ENCODE measurements at places on chromosomes 2 and 18. TPM values are rescaled to one million over a fixed set of nuclear protein-coding genes. Genes with fewer than 3 reads are reported as not detected.

Gene SERPINB3
- total RNA-seq = not detected

Gene DCDC2C
- total RNA-seq = not detected

Gene RUFY4
- not detected for total RNA-seq

Gene ARHGEF33
- total RNA-seq = 0.25 TPM

Gene GRP
- not detected for total RNA-seq

Gene ARL4C
- total RNA-seq = 45.7 TPM

Gene KCNJ3
- total RNA-seq = not detected

Gene TRPM8
- not detected for total RNA-seq

Gene DGUOK
- total RNA-seq = 90.9 TPM

Gene RNF152
- total RNA-seq = 0.21 TPM

DNA sequence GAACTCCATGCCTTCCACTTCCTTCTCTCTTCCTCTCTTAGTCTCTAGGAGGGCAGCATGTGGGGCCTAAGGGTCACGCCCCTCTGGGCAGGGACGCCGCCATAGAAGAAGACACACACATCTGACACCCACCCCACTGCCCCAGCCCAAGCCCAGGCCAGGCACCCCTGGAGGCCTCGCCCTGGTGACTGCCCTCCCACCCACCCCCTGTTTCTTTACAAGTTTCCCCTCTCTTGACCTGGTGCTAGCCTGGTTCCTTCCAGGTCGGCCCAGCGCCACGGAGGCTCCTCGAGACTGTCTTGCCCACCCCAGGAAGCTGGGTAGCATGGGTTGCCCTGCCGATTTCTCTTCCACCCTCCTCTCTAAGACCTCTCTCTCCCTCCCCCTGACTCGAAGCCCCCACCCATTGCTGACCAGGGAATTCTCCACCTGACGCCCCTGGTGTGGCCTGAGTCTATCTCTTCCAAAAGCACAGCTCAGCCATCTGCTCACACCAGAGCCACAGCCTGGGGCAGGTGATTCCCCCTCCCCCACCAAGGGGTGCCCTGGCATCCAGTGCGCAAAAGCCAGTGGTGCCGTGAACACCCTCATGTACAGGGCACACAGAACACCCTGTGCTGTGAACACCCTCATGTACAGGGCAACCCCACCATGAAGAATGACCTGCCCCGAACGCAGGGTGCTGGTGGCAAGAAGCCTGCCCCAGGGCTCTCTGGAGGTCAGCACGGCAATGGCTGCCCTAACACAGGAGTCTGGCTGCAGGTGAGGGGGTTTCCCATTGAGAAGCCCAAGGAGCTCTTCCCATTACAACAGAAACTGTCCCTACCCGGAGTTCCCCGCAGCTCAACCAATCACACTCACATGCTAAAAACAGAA is 13.5 kb upstream of the SALL3 start:
- no peak overlapping the region for H3K27ac ChIP-seq
- H3K36me3 ChIP-seq = no peaks in the 10 kb centered on the region
- no peak for DNase-seq
- H3K4me1 ChIP-seq = no peaks in the 10 kb centered on the region
- no peaks in the 10 kb centered on the region for H3K27me3 ChIP-seq

- no peaks in the 10 kb centered on the region for H3K27me3 ChIP-seq
- H3K4me3 ChIP-seq = no peak overlapping the region
- H3K4me1 ChIP-seq = no peaks in the 10 kb centered on the region
Observed at GRCh38 chr2:163849756-163850435, 114.1 kb upstream of the FIGN start.

DNA sequence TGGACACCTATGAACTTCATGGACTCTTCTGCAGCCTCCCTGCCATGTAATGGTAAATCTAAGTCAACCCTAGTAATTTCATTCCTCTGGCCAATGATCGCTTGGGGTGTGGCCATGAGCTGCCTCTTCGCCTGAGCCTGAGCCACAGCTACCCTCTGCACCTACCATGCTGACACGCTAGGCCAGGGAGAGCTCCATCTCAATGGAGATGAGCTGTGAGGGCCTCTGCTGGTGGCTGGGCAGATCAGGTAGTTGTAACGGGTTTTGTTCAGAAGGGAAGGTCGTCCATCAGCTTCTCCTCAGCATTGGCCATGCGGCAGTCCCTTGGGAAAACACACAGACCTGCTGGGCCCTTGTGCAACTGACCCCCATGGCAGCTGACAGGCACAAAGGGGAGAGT is 24.4 kb downstream of the MPHOSPH10 start:
- H3K27me3 ChIP-seq = peaks cover 2% of the 10 kb centered on the region
- H3K4me3 ChIP-seq = no peak overlapping the region
- peaks cover 11% of the 10 kb centered on the region for H3K36me3 ChIP-seq
- H3K27ac ChIP-seq = no peak overlapping the region
- DNase-seq = no peak

- no peaks in the 10 kb centered on the region for H3K27me3 ChIP-seq
- no peak overlapping the region for H3K4me3 ChIP-seq
- no peaks in the 10 kb centered on the region for H3K36me3 ChIP-seq
- H3K4me1 ChIP-seq = no peaks in the 10 kb centered on the region
- DNase-seq = no peak
- no peak overlapping the region for H3K27ac ChIP-seq
Observed at GRCh38 chr18:64201781-64202180, 52.9 kb upstream of the LINC00305 start.

DNA sequence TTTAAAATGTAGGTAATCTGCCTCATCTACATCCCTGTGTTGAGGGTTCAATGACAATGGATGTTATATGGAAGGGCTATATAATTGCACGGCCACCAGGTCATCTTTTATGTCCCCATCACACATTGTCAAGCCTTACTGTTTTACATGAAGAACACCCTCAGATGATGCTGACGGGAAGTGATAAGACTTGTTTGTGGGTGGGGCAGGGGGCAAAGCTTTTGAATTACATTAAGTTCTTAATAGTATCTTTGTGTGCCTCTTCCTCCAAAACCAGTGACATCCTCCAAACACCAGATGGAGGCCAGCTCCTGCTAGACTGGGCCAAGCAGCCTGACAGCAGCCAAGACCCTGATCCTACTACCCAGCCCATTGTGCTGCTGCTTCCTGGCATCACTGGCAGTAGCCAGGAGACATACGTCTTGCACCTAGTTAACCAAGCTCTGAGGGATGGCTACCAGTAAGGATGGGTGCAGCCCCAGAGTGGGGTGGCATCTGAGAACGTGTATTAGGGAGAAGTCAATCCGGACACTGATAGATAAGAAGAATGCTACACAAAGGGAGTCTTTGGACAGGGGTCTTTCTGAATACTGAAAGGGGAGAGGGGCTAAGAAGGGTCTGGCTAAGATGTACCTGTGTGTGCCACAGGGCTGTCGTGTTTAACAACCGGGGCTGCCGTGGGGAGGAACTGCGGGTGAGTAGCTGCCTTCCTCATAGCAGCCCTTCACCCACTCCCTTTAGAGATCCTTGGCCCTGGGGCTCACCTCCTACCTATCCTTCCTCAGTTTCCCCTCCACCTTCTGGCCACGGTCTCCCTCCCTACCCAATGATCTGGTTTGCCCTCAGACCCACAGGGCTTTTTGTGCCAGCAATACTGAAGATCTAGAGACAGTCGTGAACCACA is 5.3 kb downstream of the ABHD1 start:
- peaks cover 14% of the 10 kb centered on the region for H3K4me1 ChIP-seq
- no peak for DNase-seq
- no peaks in the 10 kb centered on the region for H3K27me3 ChIP-seq
- H3K4me3 ChIP-seq = no peak overlapping the region
- H3K27ac ChIP-seq = no peak overlapping the region

GRCh38 chr18:56258178-56258577 is 380.2 kb downstream of the TXNL1 start:
- DNase-seq = no peak
- peaks cover 3% of the 10 kb centered on the region for H3K4me1 ChIP-seq
- no peak overlapping the region for H3K4me3 ChIP-seq
- H3K27ac ChIP-seq = no peak overlapping the region
- no peaks in the 10 kb centered on the region for H3K27me3 ChIP-seq

DNA sequence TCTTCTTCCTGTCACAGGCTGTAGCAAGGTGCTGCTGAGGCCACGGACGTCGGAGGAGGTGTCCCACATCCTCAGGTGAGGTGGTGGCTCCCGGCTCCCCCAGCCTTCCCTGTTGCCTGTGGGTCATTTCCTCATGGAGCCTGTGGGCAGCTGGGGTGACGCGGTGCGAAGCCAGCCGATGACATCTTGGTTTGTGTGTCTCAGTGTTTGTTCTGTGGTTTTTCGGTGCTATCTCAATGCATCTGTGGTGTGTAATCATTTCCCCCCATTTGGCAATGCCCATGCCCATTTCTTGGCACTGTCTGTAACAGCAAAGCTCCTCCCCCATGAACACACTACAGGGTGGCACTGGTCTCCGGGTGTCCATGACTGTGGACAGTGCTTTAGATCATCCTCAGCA is 6.6 kb downstream of the D2HGDH start:
- peaks cover 38% of the 10 kb centered on the region for H3K36me3 ChIP-seq
- H3K4me1 ChIP-seq = peaks cover 27% of the 10 kb centered on the region
- H3K4me3 ChIP-seq = no peak overlapping the region
- DNase-seq = no peak
- no peaks in the 10 kb centered on the region for H3K27me3 ChIP-seq

GRCh38 chr2:25368660-25369059 is 26.9 kb upstream of the DNMT3A start:
- H3K36me3 ChIP-seq = no peaks in the 10 kb centered on the region
- no peak for DNase-seq
- no peak overlapping the region for H3K27ac ChIP-seq
- no peak overlapping the region for H3K4me3 ChIP-seq
- no peaks in the 10 kb centered on the region for H3K27me3 ChIP-seq

- H3K4me3 ChIP-seq = no peak overlapping the region
- H3K4me1 ChIP-seq = no peaks in the 10 kb centered on the region
- no peaks in the 10 kb centered on the region for H3K36me3 ChIP-seq
Observed at GRCh38 chr2:231355508-231356465, 39.7 kb upstream of the B3GNT7 start.

GRCh38 chr18:44838971-44839666 is 158.4 kb downstream of the SETBP1 start:
- no peak overlapping the region for H3K4me3 ChIP-seq
- H3K4me1 ChIP-seq = peaks cover 39% of the 10 kb centered on the region
- H3K27me3 ChIP-seq = no peaks in the 10 kb centered on the region
- DNase-seq = peak; percentile 62
- peak overlapping the region; percentile 5 for H3K27ac ChIP-seq
- H3K36me3 ChIP-seq = peaks cover 4% of the 10 kb centered on the region

GRCh38 chr18:78207942-78208341 is 771.7 kb upstream of the SALL3 start:
- H3K27me3 ChIP-seq = no peaks in the 10 kb centered on the region
- no peaks in the 10 kb centered on the region for H3K36me3 ChIP-seq
- H3K4me3 ChIP-seq = no peak overlapping the region
- no peak overlapping the region for H3K27ac ChIP-seq
- H3K4me1 ChIP-seq = no peaks in the 10 kb centered on the region
- DNase-seq = no peak

DNA sequence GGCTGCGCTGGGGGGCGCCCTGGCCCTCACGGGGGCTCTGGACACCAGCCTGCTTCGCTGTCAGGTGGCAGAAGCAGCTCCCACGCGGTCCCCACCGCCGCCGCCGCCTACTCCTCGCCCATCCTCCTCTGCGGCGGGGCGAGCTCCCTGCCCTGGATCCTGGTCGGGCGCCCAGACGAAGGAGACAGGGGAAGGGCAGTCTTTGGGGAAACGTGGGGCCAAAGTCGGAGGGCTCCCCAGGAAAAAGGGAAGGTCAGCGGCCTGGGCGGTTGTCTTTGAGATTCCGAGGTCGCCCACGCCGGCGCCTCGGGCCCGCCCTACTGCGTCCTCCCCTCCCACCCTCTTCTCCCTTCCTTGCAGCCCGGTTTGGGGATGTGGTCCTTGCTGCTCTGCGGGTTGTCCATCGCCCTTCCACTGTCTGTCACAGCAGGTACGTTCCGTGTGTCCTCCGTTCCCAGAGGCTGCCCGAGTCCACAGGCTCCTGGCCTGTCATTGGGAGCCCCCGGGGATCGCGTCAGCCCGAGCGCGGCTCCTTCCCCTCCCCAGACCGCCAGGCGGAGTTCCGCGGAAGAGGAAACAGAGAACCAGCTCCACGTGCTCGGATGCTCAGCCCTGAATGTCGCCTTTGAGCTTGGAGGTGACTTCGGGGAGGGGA is 800 bp downstream of the IL1RL2 start:
- H3K4me3 ChIP-seq = peak overlapping the region; percentile 69
- peaks cover 17% of the 10 kb centered on the region for H3K4me1 ChIP-seq
- H3K36me3 ChIP-seq = no peaks in the 10 kb centered on the region
- DNase-seq = no peak

DNA sequence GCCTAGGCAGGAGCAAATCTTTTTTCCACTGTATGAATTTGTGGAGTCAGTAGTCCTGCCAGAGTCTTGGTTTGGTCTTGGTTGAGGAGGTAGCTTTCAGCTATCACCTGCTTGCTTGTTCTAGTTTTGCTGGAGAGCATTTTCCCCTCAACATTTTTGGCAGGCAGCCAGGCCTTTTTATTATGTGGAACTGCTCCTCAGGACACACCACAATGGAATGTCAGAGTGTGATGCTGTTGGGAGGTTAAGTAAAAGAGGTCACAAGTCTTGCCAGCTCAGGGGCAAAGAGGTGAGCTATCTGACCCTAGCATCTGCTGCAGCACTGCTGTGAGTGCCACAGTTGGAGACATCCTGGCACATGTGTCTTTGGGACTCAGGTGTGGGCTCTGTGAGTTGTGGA is 258.0 kb downstream of the CNTNAP5 start:
- H3K27ac ChIP-seq = no peak overlapping the region
- H3K27me3 ChIP-seq = no peaks in the 10 kb centered on the region
- no peaks in the 10 kb centered on the region for H3K36me3 ChIP-seq
- no peak overlapping the region for H3K4me3 ChIP-seq

DNA sequence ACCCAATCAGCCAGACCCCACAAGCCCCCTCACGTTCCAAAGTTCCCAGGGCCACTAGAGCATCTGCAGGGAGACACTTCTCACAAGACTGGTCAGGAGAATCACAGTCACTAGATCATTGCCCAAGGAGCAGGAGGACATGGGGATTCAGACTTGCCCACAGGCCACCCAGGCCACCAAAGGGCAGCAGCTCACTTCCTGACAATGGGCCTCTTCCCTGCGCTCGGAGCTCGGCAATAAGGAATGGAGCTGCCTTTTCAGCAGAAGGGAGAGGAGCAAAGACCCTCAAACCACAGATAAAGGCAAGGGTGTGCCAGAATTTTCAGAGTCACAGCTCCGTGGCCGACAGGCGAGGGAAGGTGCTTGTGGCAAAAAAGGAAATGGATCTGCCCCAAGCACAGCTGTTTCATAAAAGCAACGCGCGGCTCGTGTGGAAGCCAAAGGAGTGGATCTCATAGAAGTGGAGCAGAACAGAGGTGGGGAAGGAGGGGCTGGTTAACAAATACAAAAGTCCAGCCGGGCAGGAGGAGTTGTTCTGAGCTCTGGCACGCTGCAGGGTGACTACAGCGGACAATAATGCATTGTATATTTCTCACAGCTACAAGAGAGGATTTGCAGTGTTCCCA is 72.1 kb downstream of the EDAR start:
- no peak overlapping the region for H3K27ac ChIP-seq
- H3K36me3 ChIP-seq = no peaks in the 10 kb centered on the region
- no peak for DNase-seq
- no peaks in the 10 kb centered on the region for H3K27me3 ChIP-seq
- H3K4me3 ChIP-seq = no peak overlapping the region

Data from activated T-helper 2 cell treated with anti-CD3 and anti-CD28 coated beads, Interferon-gamma antibody, Interleukin-2, Interleukin-4, amounts not matched to agents 10 μg/mL and 5 μg/mL and 100 μg/mL, durations not matched to agents 14 hours and 24 hours and 36 hours (primary cell).